Activated CD4-positive, alpha-beta T cell treated with anti-CD3 and anti-CD28 coated beads for 36 hours (primary cell): ENCODE measurements at places on chromosomes 7 and 10. TPM values are rescaled to one million over a fixed set of nuclear protein-coding genes. Genes with fewer than 3 reads are reported as not detected.

The GPR22 gene
- not detected for total RNA-seq

The NRP1 gene
- total RNA-seq: 0.44 TPM

The SLC26A5 gene
- total RNA-seq: not detected

The INHBA gene
- not detected for total RNA-seq

The ATAD1 gene
- total RNA-seq: 34.2 TPM

The AQP1 gene
- 0.16 TPM for total RNA-seq
